ENCODE measurements at places on chromosomes 6 and 20.

GRCh38 chr20:59032713-59033059 lies 551 bp upstream of the ATP5F1E start:
- DNase-seq, result no peak

GRCh38 chr6:101392586-101393230 lies 800 bp upstream of the GRIK2 start:
- DNase-seq, result no peak

DNA sequence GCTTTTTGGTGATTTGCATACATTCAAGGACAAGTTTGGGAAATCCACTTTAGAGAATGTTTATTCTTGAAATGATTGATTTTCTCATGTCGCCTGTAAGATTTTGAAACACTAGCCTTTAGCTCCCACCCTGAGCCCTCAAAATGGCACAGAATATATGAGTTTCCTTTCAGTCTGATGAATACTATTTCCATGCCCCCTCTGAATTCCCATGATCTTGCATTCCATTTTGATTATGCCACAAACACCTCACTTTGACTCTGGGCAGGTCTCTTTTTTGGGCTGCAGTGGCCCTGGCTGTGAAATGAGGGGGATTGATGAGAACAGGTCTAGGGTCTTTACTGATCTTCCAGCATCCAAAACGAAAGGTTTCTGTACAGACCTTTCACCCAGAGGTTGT lies 50.4 kb downstream of the SULF2 start:
- DNase-seq, result no peak

GRCh38 chr6:73177221-73177944 lies 47.9 kb downstream of the KHDC1L start:
- DNase-seq, result no peak

- DNase-seq, result no peak
These were observed 91.8 kb downstream of the PLEKHG1 start for GRCh38 chr6:150691463-150691862.
